Activated CD4-positive, alpha-beta memory T cell treated with anti-CD3 and anti-CD28 coated beads, Interleukin-2, amount 10 ng/mL, durations not matched to agents 7 days and 5 days (primary cell): ENCODE measurements at places on chromosomes 6 and 20. TPM values are rescaled to one million over a fixed set of nuclear protein-coding genes. Genes with fewer than 3 reads are reported as not detected.

KCNK16 gene
- total RNA-seq, result not detected

- peak; percentile 23 for DNase-seq
Observed at GRCh38 chr6:108113557-108114519, 39.3 kb upstream of the OSTM1 start.

VGLL2 gene
- total RNA-seq, result not detected

DNA sequence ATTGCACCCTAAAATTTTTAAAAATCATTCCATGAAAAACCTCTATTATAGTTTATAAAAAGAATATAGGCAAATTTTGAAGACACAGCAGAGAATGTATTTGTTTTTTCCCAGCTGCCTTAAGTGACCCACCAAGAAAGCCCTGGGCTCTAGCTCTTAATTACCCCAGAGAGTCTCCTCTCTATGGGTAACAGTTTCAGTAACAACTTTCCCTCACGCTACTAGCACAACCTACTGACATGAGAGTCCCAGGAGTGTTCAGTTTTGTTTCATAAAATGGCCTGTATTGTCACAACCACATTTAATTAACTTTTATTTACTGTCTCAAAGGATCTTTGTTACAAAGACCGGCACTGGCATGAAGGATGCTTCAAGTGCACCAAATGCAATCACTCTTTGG, 41.5 kb downstream of the FHL5 start:
- no peak for DNase-seq

ENPP5 gene
- total RNA-seq, result not detected

- DNase-seq, result no peak
Observed at GRCh38 chr20:25355011-25355595, 35.5 kb downstream of the ABHD12 start.

- DNase-seq, result no peak
Observed at GRCh38 chr6:75467966-75468365, 25.6 kb downstream of the FILIP1 start.

- no peak for DNase-seq
Observed at GRCh38 chr6:3538536-3538935, 81.7 kb upstream of the SLC22A23 start.

DNA sequence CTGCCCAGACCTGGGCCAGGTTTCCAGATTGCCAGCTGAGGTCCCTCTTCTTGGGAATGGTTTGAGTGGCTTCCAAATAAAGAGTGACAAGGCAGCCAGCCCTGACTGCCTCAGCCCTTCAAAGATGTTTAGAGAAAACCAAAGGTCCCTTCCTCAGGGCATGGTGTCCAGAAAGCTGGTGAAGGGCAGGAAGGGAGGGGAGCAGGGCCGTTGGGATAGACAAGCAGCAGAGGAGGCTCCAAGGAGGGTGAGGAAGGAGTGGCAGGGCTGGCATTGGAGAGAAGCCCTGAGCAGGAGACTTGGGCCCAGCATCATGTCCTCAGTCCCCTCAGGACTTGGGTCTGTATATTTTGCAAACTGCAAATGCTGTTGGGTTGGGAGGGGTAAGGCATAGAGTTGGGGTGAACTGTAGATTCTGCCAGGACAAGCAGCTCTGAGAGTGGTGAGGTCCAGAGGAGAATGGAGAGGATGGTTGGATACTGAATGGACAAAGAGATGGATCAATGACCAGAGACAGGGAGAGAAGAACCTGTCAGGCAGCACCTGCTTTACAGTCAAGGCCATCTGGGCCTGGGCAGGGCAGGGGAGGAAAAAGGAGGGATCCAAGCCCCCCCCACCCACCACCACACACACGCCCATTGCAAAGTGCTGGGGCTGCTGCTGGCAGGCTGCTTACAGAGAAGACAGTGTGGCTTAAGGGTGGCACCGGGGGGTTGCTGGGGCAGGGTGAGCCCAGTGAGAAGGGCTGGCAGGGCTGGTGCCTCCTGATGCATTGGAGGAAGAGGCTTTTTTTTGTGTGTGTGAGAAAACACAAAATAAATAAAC, 5.5 kb upstream of the DSN1 start:
- no peak for DNase-seq
